ENCODE measurements at places on chromosomes 1 and 21. TPM values are rescaled to one million over a fixed set of nuclear protein-coding genes. Genes with fewer than 3 reads are reported as not detected.

The CRABP2 gene
- total RNA-seq, result not detected

The CSMD2 gene
- not detected for total RNA-seq

The TIE1 gene
- 1,392 TPM for total RNA-seq

The CDC20 gene
- 22.1 TPM for total RNA-seq

The INSRR gene
- not detected for total RNA-seq

The SLFNL1 gene
- 0.51 TPM for total RNA-seq

The DHDDS gene
- total RNA-seq, result 64.5 TPM

The IFI16 gene
- 101 TPM for total RNA-seq

The ADAMTS5 gene
- total RNA-seq, result 0.34 TPM

The FAM72B gene
- total RNA-seq, result 3.4 TPM

The ARTN gene
- not detected for total RNA-seq

The VASH2 gene
- total RNA-seq, result 0.19 TPM

The FCN3 gene
- not detected for total RNA-seq

The SPRR3 gene
- not detected for total RNA-seq

DNA sequence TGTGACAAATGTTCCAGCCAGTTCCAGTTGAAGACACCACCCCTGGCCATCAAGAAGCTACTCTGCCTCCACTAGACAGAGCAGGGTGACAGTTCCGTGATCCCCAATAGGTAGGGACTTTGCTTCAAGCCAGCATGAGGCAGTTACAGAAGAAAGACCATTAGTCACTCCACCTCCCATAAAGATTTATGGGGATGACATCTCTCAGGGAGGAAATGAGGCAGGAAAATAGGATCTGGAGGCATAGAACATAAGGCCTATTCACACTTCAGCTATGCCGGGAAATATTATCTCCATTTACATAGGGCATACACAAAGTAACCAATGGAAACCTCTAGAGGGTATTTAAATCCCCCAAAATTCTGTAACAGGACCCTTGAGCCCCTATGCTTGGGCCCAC, 3.5 kb upstream of the GBP7 start:
- no peak for DNase-seq

DNA sequence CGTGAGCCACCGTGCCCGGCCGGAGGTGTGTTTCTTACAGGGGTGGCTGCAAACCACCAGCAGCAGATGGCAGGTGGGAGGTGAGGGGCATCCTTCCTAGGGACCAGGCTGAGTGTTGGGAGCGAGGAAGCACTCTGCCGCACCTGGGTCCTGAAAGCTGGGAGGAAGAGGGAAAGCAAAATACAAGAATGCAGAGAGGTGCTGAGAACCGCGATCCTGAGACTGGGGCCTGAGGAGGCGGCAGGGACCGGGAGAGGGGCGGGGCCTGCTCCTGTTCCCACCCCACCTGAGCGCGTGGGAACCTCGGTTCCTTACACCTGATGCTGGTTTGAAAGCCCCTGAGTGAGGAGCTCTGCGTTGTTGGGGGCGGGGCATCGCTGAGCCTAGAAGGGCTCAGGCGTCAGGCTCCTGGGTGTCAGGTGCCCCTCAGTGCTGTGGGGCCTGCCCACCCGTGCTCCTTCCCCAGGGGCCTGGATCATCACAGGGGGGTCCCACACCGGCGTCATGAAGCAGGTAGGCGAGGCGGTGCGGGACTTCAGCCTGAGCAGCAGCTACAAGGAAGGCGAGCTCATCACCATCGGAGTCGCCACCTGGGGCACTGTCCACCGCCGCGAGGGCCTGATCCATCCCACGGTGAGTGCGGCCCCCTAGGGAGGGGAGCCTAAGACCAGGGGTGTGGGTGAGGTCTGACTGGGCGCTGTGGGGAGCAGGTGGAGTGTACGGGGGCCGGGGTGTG, 15.5 kb downstream of the TRPM2 start:
- no peak for DNase-seq

DNA sequence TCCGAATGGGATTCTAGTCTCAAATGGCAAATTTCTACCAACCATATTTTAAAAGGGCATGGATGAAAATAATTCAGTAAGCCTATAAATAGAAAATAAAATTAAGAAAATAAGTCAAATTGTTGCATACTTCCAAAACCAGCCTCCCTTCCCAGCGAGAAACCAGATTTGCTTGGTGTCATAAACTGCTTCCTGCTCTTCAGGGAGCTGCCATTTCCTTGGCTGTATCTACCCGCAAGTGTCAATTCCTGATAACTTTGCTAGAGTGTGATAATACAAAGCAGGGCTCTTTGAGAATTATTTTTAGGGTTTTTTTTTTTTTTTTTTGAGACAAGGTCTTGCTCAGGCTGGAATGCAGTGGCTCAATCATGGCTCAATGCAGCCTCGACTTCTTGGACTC, 62.3 kb downstream of the S1PR1 start:
- DNase-seq, result peak; percentile 28

- DNase-seq, result no peak
These were observed 11.5 kb downstream of the PTCH2 start for GRCh38 chr1:44831516-44831915.

GRCh38 chr1:62508187-62508758, 71.4 kb downstream of the USP1 start:
- peak; percentile 72 for DNase-seq

GRCh38 chr1:45979074-45979777, 153.2 kb downstream of the PIK3R3 start:
- peak; percentile 49 for DNase-seq

GRCh38 chr1:33897092-33897725, 33.3 kb downstream of the HMGB4 start:
- DNase-seq, result no peak

GRCh38 chr1:155012776-155013602, 10.4 kb downstream of the ZBTB7B start:
- DNase-seq, result no peak

GRCh38 chr1:41789661-41790330, 128.9 kb downstream of the HIVEP3 start:
- no peak for DNase-seq

GRCh38 chr1:177024623-177025022, 139.9 kb downstream of the ASTN1 start:
- no peak for DNase-seq

DNA sequence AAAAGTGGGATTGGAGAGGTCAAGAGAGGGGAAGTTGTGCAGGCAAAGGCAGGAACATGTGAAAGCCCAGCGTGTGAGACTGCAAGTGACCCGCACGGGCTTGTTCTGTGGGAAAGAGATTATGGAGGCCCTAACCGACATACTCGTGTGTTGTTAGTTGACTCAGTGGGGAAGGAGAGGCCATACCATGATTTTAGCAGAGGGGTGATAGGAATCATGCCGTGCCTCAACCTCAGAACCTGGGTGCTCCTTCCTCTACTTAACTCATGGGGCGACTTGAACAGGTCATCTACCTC, 19.3 kb downstream of the PGLYRP3 start:
- no peak for DNase-seq

GRCh38 chr1:77697441-77697840, 15.0 kb upstream of the ZZZ3 start:
- DNase-seq, result no peak

GRCh38 chr1:93770640-93771039, 89.0 kb upstream of the BCAR3 start:
- peak; percentile 28 for DNase-seq

- DNase-seq, result no peak
These were observed 11.1 kb downstream of the KRTAP19-1 start for GRCh38 chr21:30468900-30469714.

DNA sequence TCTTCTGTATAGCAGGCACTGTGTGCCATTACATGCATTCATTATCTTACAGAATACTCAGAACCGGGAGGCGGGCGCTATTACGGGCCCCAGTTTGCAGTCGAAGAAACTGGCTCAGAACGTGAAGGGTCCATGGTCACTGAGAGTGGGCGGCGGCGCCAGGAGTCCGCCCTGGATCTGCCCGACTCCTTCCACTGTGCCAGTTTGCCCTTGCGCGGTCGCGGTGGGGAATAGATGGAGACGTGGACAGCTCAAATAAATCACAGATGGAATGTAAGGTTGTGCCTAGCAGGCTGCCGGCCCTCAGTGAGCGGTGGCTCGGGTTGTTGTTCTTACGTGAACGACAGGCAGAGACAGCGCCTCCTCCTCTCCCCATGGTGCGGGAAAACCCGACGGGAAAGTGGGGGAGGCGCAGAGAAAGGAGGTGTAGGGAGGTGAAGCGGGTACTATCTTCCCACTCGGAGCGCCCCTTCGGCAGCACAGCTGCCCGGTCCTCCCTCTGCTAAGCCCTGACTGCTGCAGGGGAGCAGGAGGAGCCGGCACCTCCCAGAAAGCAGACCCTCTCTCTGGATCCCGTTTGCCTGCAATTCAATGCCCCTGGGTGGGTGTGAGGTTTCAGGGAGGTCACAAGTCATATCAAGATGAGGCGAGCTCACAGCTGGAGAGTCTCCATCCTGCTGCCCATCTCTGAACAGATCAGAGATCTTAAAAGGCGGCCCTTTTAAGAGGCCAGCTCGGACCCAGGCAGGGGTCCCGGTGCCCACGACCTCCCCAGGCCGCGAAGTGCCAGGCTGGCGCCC, 1.1 kb downstream of the COL9A2 start:
- peak; percentile 25 for DNase-seq

DNA sequence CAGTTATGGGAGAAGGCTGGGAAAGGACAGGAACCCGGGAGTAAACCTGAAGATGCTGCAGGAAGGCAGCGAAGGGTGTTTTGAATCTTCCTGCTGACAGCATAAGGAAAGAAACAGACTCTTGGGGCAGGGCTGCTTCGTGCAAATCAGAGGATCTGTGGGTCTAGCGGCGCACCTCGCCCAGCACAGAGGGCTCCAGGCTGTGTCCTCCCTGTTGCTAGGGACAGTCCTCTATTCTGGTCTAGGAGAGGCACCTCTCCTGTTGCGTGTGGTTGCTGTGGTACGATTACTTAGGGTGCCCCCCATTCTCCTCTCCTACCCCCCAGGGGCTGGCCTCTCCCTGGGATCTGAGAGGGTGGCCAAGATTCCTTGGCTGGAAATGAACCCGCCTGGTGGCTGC, 11.4 kb downstream of the C2CD2 start:
- DNase-seq, result no peak

GRCh38 chr1:210321552-210321951, 7.2 kb upstream of the HHAT start:
- no peak for DNase-seq

DNA sequence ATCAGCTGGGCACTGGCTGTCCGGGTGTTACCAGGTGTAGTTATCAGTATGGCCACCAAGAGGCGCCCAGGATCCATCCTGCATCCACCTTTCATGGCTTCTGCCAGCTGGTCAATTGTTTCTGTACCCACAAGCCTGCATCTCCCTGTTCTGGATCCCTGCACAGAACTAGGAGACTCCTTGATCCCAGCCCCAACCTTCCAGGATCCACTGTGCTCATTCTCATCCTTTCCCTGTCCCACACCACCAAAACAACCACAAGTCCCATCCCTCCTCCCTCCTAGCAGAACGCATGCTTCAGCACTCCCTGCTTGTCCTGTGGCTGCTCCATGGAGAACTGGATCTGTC, 27.2 kb upstream of the FOXE3 start:
- peak; percentile 80 for DNase-seq

GRCh38 chr1:150809651-150810050, 1.6 kb upstream of the CTSK start:
- no peak for DNase-seq

- DNase-seq, result no peak
These were observed 609.2 kb downstream of the LMO4 start for GRCh38 chr1:87937831-87938395.

DNA sequence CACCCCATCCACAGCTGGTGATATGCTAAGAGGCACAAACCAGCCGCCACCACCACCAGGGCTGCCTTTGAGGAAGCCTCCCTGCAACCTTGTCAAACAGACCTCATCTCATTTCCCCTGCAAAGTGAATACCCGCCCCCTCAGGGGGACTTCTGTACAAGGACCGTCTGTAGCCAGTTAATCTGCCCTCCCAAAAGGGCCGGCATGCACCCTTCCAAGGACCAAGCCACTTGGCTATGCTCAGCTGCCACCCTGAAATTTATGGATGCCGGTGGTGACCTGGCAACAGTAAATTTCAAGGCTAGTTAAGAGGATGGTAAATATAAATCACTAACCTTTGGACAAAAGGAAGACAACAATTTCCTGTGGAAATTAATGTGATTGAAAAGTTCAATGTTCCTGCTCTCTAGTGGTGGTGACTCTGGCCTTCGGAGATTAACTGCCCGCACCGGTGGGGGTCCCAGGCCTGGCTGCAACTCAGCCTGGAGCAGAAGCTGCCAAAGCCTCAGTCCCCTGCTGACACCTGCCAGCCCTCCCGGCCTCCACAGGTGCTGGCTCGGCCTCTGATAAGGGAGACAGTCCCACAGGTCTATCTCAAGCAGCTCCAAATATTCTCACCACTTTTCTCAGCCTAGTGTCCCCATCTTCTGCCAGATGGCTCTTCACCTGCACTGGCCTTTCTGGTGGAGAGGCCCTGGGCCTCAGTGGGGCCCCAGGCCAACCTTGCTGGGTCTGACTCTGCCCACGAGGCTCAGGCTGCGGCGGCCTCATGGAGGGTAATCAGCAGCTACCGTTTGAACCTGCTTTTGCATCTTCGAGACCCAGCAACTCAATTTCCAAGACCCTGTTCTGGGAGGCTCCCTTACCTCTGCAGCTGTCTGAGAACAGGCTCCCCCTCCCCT, 12.2 kb downstream of the TMEM53 start:
- DNase-seq, result no peak

GRCh38 chr1:184456189-184456588, 69.4 kb downstream of the C1orf21 start:
- no peak for DNase-seq

- DNase-seq, result no peak
These were observed 7.8 kb upstream of the PHLDA3 start for GRCh38 chr1:201476670-201477344.
